Activated CD8-positive, alpha-beta memory T cell treated with anti-CD3 and anti-CD28 coated beads for 36 hours (primary cell): ENCODE measurements at places on chromosomes 1 and 21. TPM values are rescaled to one million over a fixed set of nuclear protein-coding genes. Genes with fewer than 3 reads are reported as not detected.

The CENPF gene
- 52.8 TPM for total RNA-seq

The OPRD1 gene
- not detected for total RNA-seq

The CELF3 gene
- total RNA-seq: not detected

The CFHR1 gene
- not detected for total RNA-seq

The SLC9C2 gene
- total RNA-seq: not detected

The LRRC53 gene
- total RNA-seq: not detected

The PLPPR4 gene
- total RNA-seq: not detected

The SPATA45 gene
- not detected for total RNA-seq

The ARHGEF10L gene
- not detected for total RNA-seq

The DIPK1A gene
- total RNA-seq: 10.2 TPM

The OR14K1 gene
- total RNA-seq: not detected

The MYOG gene
- not detected for total RNA-seq

The GREM2 gene
- not detected for total RNA-seq

The C1orf116 gene
- not detected for total RNA-seq

The NOL9 gene
- total RNA-seq: 59.2 TPM

The IGSF21 gene
- not detected for total RNA-seq

The CHRM3 gene
- total RNA-seq: 0.53 TPM

The PACC1 gene
- total RNA-seq: 19.2 TPM

The TTC22 gene
- 2.1 TPM for total RNA-seq

The HPCA gene
- not detected for total RNA-seq

The LCA5L gene
- total RNA-seq: 0.46 TPM

The BEND5 gene
- total RNA-seq: 5.0 TPM

The CTSE gene
- not detected for total RNA-seq

The HES4 gene
- 0.27 TPM for total RNA-seq

The RSPO1 gene
- not detected for total RNA-seq
